NT2/D1 (cell line): ENCODE measurements at places on chromosomes 16 and 17.
A peak's percentile ranks its signal among the peaks of the same experiment; 100 is the strongest.

DNA sequence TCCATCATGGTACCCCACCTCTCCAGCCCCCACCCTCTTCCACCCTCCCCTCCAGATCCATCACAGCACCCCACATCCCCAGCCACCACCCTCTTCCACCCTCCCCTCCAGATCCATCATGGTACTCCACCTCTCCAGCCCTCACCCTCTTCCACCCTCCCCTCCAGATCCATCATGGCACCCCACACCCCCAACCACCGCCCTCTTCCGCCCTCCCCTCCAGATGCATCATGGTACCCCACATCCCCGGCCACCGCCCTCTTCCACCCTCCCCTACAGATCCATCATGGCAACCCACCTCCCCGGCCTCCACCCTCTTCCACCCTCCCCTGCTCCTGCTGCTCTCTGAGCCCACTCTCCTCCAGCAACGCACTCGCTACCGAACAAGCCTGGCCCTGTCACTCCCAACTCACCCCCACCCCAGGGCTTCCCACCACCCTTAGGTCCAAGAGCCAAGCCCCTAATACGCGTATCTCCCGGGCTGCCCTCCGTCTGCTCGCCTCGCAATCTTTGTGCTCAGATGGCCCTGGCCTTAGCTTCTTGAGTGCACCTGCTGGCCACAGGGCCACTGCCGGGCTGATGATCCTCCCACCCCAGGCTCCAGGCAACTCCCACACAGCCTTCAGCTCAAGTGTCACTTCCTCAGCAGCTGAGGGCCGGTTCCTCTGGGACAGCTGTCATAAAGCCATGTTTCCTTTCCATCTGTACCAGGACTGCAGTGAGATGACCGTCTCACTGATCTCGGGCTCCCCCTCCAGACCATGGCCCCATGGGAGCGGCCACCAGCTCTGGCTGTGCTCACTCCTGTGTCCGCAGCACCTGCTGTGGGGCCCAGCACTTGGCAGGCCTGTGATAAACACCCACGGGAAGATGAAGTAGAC is 25.5 kb downstream of the KDM8 start:
- no peak for DNase-seq

- DNase-seq: no peak
These were observed 477.6 kb downstream of the XYLT1 start for GRCh38 chr16:16992975-16993765.

GRCh38 chr17:59892251-59892923 is 356 bp downstream of the TUBD1 start:
- DNase-seq: no peak

DNA sequence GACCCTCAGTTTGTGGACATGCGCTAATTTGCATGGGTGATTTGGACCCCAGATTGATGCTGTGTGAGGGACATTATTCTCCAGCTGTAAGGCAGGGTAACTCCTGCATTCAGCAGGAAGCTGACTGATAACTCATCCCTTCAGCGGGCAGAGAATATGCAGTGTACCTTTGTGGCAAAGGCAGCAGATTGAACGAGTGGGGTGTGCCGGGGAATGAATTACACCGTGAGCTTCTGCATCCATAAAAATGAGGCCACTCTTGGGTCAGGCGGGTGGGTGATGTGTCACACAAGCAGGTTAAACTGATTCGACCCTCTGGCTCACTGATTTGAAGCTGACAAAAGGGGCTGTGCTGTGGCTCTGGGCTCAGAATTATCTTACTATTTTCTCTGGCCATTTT is 128.9 kb upstream of the PMFBP1 start:
- DNase-seq: no peak

GRCh38 chr16:15942931-15943690 is 6.3 kb upstream of the ABCC1 start:
- DNase-seq: no peak

- peak; percentile 63 for DNase-seq
These were observed 90.0 kb downstream of the FOXL1 start for GRCh38 chr16:86668136-86668910.

DNA sequence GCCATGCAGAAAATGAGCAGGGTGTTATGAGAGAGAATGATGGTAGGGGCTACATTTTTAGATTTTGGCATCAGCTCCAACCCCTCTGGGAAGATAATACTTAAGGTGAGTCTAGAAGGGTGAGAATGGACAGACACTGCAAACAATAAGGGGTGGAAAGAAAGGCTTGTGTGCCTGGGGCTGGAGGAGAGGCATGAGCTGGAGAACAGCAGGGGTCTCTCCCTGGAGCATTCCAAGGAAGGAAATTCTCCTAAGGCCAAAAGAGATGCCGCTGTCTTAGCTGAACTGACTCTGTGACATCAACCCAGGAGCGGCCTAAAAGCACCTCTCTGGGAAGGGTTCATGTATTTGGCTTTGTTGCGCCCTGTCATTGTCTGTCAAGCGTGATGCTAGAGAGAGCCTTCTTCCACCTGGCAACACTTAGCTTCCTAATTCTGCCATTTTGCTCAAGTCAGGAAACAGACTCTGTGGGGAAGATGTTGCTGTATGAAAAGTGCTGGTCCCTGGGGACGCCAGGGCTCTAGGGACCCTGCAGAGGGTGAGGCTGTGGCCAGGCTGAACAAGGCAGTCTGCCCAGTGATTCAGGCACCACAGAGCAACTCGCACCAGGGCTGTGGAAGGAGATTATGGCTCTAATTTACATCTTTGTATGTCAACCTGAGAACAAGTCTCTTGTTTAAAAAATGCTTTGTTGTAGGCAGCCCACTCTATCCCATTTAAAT is 225.7 kb downstream of the CBLN1 start:
- peak; percentile 27 for DNase-seq

- no peak for DNase-seq
These were observed 163.4 kb downstream of the SEC14L1 start for GRCh38 chr17:77304051-77304745.

DNA sequence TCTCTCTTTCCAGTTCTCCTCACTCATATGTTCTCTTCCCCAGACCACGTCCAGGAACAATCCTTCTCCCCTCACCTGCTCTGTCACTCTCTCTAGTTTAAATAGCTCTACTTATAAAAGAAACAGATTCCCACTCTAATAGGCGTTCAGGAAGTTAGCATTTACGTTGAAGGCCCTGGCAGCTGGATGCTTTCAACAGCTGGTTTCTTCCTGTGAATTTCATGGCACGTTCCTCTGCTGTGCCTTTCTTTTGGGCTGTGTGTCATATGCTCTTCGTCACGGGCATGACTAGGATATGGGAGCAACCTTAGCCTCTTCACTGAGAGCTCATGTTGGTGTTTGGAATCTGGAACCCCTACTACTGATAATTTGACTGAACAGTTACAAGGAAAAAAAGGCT is 73.2 kb downstream of the ZNF18 start:
- no peak for DNase-seq

DNA sequence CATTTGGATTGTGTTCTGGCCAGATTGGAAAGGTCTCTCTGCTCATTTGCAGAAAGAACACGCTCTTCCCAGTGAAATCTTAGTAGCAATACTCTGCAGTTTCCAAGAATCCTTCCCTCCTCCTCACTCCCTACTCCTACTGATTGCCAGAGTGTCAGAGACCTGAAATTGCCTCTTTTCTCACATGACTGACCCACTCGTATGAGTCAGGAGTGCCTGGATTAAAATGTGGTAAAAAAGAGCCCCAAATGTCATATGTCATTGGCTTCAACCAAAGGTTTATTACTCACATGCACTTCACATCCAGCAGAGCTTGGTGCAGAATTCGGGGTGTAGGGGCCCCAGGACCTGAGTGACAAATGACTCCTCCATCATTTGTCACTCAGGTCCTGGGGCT is 39.7 kb upstream of the IRX3 start:
- DNase-seq: no peak

DNA sequence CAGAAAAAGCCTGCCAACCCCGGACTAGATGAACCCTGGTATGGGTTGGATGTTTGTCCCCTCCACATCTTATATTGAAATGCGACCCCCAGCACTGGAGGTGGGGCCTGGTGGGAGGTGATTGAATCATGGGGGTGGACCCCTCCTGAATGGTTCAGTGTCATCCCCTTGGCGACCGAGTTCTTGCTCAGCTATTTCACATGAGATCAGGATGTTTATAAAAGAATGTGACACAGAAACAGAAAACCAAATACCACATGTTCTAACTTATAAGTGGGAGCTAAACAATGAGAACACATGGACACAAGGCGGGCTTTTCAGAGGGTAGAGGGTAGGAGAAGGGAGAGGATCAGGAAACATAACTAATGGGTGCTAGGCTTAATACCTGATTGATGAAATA is 576.0 kb upstream of the HSBP1 start:
- no peak for DNase-seq

DNA sequence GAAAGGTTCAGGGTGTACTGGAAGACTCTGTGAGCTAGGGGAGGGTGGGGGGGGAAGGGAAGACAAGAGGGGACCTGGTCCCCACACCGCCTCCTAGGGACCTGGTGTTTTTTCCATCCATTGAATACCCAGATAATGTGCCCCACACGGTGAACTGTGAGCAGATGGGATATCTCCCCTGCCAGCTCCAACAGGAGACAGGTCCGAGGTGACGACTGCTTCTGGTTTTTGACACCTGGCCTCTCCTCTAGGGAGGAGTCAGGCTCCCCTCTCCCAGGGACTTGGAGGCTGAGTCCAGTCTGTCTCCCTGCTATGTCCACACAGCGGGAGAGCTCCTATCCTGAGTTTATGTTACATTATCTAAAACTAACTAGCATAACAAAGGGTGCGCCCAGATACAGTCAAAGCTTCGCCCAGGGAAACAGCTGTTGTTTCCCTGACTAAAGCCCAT is 1.8 kb downstream of the MARVELD3 start:
- DNase-seq: no peak

DNA sequence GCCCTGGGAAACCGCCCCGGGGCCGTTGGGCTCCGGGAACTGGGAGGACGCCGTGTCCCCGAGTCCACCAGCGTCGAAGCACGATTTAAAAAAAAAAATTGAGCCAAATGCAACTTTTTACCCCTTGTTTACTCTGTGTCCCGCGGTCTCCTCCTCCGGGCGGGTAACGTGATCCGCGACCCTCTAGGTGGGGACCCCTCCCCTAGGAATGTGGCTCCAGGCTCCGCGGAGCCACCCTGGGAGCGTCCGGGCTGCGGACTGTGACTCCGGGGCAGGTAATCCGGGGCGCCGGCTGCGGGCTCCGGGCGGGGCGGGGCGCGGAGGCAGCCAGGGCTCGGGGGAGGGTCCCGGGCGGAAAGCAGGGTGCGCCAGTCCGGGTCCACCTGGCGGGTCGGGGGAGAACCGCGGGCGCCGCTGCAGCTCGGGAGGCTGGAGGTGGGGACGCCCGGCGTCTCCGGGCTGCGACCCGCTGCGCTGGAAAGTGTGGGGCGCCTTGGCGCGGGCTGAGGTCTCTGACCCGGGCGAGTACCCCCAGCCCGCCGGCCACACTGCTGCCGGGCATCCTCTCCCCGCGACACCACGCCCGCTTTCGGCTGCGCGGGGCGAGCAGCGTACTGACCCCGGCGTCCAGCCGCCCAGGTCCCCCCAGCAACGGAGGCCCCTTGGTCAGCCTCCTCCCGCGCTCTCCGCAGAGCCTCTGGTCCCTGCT is 852 bp upstream of the HELZ start:
- peak; percentile 59 for DNase-seq

- peak; percentile 84 for DNase-seq
These were observed 537 bp upstream of the GJC1 start for GRCh38 chr17:44830359-44831288.

GRCh38 chr16:71501547-71501946 is 12.4 kb upstream of the ZNF19 start:
- DNase-seq: no peak
